CD4-positive, alpha-beta T cell treated with Interleukin-21 for 1 hour (primary cell): ENCODE measurements at places on chromosomes 1 and 21.
A peak's percentile ranks its signal among the peaks of the same experiment; 100 is the strongest.

DNA sequence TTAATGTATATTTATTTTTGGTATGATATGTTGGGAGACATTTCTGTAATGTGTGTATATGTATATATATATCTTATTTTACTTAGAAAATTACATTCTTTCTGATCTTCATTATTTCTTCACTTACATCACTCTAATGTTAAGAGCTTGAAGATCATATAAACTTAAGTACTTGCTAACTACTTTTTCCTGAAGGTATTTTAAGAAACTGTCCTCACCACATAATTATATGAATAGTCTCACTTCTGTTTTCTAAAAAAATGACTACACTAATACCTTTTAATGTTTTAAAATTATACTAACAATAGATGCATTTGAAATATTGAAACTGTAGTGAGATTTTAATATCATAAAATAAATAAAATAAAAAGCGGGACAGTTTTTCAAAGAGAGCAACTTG is 377.1 kb downstream of the LRRIQ3 start:
- DNase-seq, result no peak

- no peak for DNase-seq
Measured at GRCh38 chr21:45291613-45292398, 4.1 kb upstream of the POFUT2 start.

GRCh38 chr1:229383961-229384360 is 41.1 kb upstream of the CCSAP start:
- DNase-seq, result no peak

DNA sequence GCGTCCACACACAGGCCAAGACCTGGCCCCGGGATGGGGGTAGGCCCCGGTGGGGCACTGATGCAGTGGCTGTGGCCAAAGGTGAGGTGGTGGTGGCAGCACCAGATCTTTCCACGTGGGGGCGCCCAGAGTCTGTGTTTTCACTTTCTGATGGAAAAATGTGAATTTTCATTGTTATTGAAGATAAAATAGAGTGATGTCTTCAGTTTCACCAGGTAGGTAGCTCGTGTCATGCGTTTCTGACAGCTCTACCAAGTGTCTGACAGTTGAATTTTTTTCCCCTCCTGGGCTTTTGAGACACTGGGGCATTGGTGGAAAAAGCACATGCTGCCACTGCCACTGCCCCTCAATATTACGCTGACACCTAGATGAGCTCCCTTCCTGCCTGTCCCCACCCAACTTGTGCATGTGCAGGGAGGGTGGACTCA is 40.0 kb upstream of the MAGOH start:
- DNase-seq, result peak; percentile 65

- no peak for DNase-seq
Measured at GRCh38 chr1:59967780-59968179, 41.2 kb upstream of the CYP2J2 start.

GRCh38 chr1:60988891-60989290 is 93.5 kb upstream of the NFIA start:
- no peak for DNase-seq

DNA sequence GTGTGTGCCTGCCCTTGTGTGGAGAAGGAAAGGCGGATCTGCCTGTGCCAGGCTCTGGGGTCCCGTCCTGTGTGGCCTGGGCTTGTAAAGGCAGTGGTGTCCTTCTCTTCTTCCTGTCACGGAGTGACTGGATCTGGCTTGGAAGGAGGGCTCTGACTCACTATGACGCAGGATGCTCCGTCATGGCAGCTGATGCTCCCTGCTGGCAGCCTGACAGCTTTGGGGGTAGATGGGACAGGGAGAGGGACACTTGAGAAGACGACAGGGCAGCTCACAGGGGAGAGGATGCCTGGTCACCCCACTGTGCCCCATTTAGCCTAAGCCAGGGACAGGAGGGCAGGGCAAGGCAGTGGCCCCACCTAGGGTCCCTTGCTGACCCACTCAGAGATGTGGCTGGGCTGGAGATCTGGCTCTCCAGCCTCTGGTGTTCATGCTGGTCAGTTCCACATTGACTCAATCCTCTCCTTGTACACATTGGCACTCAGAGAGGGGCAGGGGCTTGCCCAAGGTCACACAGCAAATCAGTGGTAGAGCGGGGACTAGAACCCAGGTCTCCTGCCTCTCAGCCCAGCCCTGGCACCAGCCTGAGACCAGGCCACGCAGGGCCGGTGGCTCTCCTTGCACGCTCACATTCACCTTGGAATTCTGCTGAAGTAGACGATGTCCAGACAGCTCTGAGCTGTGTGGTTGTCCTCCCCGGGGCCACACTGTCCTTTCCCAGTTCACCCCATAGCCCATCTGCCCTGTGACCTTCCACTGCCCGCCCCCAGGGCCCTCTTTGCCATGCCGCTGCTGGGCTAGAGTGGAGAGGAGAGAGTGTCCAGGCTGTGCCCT is 2.8 kb upstream of the FAM131C start:
- no peak for DNase-seq

GRCh38 chr21:39196310-39196709 is 13.1 kb upstream of the PSMG1 start:
- DNase-seq, result no peak

DNA sequence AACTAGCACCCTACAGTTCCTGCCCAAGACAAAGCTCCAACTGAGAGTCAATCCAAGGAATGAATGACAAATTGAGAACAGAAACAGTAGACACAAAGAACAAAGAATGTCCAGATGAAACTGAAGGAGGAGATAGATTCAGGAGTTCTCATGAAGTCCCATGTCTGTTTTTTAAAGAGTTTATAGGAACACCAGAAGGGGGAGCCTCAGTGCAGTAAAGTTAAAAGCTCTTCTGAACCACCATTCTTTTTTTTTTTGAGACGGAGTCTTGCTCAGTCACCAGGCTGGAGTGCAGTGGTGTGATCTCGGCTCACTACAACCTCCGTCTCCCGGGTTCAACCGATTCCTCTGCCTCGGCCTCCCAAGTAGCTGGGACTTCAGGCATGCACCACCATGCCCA is 323.6 kb downstream of the MRPL39 start:
- peak; percentile 14 for DNase-seq

GRCh38 chr1:65952696-65953095 is 160.0 kb downstream of the PDE4B start:
- DNase-seq, result no peak

- peak; percentile 17 for DNase-seq
Measured at GRCh38 chr1:17239420-17239819, 9.5 kb upstream of the PADI3 start.

GRCh38 chr21:45555557-45556301 is 13.5 kb upstream of the SLC19A1 start:
- peak; percentile 60 for DNase-seq

GRCh38 chr21:37958537-37958936 is 42.3 kb upstream of the KCNJ6 start:
- no peak for DNase-seq

DNA sequence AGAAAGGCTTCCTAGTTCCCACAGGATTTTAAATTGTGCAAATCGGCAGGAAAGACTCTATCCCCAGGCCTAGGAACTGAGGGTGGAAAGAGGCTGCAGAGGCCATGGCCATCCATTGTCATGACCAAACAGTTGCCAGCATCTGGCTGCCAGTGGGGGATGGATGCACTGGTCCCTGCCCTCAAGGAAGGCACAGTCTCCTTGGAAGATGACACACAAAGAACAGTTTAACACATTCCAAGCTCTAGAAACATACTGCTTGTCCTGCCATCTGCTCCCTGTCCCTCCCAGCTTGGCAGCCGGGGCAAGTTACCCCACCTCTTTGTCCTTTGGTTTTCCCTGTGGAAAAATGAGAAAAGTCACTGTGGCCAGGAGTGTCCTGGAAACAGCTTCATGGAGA is 83.2 kb downstream of the BCAR3 start:
- no peak for DNase-seq

- DNase-seq, result no peak
Measured at GRCh38 chr1:199954699-199955098, 72.8 kb upstream of the NR5A2 start.

GRCh38 chr1:84689514-84690396 is 506 bp downstream of the SSX2IP start:
- no peak for DNase-seq

DNA sequence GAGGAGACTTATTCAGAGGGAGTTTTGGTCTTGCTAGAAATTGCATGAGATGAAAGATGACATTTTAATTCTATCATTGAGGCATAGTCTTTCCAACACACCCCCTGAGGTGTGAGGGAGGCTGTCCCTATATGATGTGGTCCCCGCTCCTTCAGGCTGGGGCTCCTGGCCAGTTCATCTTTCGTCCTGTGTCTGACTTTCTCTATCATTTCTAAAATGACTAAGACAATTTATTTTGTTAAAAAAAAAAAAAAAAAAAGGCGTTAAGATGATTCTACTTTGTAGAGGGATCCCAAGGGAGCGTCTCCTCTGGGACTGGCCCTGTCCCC is 50.5 kb downstream of the PRKCZ start:
- DNase-seq, result no peak

DNA sequence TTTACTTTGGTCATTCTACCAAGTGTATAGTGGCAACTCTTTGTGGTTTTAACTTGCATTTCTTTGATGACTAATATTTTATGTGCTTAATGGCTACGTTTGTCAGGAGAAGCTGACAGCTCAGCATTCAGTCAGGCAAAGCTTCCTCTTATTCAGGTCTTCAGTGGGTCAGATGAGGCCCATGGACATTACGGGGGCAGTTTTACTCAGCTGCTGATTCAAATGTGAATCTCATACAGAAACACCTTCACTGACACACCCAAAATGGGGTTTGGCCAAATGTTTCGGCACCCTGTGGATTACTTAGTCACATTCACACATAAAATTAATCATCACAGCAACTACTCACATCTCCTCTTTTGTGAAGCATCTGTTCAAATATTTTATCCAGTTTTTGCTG is 104.9 kb upstream of the PLD5 start:
- DNase-seq, result no peak

- DNase-seq, result peak; percentile 81
Measured at GRCh38 chr1:84862810-84863251, 30.2 kb downstream of the LPAR3 start.

DNA sequence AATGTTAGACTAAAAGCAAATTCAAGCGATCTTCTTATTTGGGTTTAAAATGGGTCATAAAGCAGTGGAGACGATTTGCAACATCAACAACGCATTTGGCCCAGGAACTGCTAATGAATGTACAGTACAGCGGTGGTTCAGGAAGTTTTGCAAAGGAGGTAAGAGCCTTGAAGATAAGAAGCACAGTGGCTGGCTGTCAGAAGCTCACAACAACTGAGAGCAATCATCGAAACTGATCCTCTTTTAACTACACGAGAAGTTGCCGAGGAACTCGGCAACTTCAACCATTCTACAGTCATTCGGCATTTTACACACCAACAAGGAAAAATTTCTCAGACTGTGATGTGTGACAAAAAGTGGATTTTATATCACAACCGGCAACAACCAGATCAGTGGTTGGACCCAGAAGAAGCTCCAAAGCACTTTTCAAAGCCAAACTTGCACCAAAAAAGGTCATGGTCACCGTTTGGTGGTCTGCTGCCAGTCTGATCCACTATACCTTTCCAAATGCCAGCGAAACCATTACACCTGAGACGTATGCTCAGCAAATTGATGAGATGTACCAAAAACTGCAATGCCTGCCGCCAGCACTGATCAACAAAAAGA is 47.9 kb downstream of the ASH1L start:
- DNase-seq, result peak; percentile 35

GRCh38 chr1:50977575-50978143 is 7.6 kb downstream of the CDKN2C start:
- peak; percentile 33 for DNase-seq

- no peak for DNase-seq
Measured at GRCh38 chr21:34558166-34558565, 46.2 kb upstream of the KCNE1 start.

GRCh38 chr1:242602001-242602400 is 77.5 kb upstream of the PLD5 start:
- DNase-seq, result no peak

- DNase-seq, result no peak
Measured at GRCh38 chr1:209802117-209802779, 3.7 kb downstream of the IRF6 start.

DNA sequence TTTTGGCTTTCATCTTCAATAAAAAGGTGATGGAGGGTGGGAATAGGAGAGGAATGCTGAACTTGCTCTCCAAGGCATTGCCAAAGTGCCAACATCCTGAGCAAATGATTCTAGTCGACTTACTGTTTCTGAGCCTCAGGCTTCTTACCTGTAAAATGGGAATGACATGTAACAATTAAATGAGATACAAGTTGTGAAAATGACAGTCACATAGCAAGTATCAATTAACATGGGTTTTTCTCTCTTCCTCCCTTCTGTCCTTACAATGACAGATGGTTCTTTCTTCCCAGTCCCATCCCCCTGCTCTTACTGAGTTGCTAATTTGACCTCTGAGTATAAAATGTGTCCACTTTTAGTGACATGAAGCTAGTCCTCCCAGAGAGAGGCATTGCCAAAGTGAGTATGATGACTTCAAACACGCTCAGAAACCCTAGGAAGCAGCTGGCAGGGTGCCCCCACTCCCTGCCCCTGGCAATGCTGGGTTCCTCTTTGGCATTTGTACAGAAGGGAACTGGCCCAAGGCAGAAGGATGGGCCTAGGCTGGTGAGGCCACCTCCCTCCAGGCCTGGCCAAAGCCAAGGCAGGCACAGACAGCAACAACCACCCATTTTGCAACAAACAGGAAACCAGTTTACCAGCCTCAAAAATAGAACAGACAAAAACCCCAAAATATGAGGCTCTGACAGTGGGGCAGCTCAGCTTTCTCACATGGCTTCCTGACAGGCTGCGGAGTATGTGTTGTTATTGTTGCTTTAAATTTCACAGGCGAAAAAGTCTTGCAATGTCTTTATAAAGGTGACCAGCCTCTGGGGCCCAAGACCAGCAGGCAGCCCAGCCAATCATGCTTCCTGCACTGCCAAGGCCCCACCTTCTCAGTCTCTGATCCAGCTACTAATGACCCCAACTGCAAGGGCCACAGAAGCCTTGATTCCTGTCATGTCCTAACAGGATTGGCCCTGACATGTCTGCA is 115.9 kb downstream of the HIVEP3 start:
- DNase-seq, result peak; percentile 71

GRCh38 chr1:2886631-2887030 is 85.1 kb upstream of the TTC34 start:
- DNase-seq, result no peak

DNA sequence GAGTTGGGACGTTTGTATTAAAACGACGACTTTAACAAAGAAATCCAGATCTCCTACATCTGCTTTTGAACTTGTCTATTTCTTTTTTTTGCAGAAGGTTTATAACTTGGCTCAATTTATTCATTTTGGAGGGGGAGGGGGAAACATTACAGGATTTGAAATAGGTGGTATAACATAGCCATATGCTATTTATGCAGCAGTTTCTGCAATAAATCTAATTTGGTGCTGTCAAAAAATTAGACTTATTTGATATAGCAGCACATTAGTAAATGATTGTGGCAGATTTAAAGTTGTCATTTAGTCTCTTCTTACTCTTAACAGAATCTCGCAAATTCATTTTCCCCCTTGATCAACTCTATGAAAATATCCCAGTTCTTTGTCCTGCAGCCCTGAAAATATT is 138.2 kb downstream of the SDCCAG8 start:
- no peak for DNase-seq

DNA sequence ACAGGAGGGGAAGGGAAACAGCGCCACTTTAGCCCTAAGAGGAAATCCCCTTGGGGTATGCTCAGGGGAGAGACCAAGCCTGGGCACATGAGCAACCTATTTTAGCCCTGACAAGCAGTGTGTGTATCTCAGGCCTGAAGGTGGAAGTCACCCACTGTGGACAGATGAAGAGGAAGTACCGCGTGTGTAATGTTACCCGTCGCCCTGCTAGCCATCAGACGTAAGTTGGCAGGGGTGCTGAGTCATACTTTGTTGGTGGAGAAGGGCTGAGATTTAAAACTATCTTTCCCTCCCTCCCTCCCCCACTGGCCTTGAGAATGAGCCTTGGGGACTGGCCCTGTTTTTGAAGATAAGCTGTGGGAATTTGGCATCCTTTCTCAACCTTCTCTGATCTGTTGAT is 11.2 kb downstream of the AGO1 start:
- peak; percentile 15 for DNase-seq
